Forelimb muscle (tissue), 1 donor: ENCODE measurements at places on chromosomes 2 and 18.

DNA sequence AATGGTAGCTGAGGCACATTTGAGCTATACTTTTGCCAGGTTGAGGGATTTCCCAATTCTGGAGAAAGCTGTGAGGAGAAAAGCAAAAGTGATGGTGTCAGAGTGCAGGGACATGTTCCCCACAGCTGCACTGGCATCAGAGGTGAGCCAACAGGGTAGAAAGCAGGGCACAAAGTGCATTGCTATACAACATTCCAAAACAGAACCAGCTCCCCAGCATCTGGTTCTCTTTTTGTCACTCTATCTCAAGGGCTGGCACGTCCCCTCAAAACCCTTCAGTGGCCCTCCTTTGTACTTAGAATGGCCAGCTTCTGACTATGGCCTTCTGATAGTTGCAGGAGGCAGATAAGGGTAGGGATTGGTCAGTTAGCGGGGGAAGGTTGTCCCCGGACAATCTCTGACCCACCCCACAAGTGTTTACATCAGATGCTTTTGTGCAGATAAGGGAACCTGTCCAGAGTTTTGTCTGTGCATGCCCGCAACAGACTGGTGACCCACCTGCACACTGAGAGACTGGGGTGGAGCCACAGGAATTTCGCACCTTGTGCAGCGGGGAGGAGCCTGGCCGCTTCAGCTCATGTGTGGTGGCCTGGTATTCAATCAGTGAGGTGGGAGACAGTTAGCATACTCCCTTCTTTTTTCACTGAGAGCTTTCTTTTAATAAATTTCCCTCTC, 31.0 kb upstream of the TMEM17 start:
- DNase-seq = no peak

DNA sequence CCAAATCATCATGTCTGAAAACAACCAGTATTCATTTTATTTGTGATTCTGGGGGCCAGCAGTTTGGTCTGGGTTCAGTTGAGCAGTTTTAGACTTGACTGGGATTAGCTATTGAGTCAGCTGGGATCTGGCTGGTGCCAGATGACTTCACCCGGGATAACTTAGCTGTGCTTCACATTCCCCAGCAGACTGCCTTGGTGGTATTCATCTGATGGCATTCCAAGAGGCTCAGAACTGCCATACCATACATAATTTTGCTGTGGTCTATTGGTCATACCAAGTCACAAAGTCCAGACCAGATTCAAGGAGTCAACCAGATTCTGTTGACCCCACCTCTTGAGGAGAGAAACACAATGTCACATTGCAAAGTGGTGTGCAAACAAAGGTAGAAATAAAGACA, 7.8 kb upstream of the FSHR start:
- DNase-seq = no peak

DNA sequence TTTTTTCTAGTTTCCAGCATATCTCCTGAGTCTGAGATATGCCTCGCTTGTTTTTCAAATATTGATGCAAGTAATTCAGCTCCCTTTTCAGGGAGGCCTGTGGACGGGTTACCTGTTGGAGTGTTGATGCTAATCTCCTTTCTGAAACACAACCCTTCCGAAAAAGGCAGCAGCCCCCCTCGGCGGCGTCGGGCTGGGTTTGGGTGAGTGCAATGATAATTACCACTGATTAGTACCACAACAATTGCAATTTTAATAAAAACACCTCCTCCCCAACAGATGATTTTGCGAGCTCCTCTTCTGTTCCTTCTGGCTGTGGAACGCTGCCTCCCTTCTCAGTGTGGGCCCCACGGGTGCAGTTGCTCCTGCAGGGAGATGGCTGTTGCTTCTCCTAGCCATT, 66.3 kb downstream of the PTGR3 start:
- no peak for DNase-seq

GRCh38 chr2:2662037-2662846, 331.2 kb upstream of the MYT1L start:
- no peak for DNase-seq

GRCh38 chr2:74768401-74768914, 65.5 kb upstream of the HK2 start:
- no peak for DNase-seq

DNA sequence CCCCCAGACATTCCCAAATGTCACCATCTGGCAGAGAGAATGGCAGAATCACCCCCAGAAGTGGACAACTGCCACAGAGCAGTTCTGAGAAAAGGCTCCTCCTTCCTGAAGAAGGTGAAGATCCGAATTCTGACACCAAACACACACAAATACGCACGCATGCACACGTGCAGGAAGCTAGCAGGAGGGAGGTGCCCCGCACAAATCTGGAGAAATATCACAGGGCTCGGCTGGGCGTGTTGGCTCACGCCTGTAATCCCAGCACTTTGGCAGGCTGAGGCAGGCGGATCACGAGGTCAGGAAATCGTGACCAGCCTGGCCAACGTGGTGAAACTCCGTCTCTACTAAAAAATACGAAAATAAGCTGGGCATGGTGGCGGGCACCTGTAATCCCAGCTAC, 38.5 kb upstream of the ATG16L1 start:
- no peak for DNase-seq
